Activated naive CD8-positive, alpha-beta T cell treated with anti-CD3 and anti-CD28 coated beads for 36 hours (primary cell): ENCODE measurements at places on chromosomes 4 and X.

- DNase-seq, result no peak
These were observed 6.1 kb downstream of the CXCL10 start for GRCh38 chr4:76017056-76017686.

GRCh38 chrX:133297284-133297683 is 79.1 kb upstream of the TFDP3 start:
- no peak for DNase-seq

- peak; percentile 53 for DNase-seq
These were observed 2.3 kb upstream of the UBA1 start for GRCh38 chrX:47191331-47191730.

- DNase-seq, result no peak
These were observed 965.5 kb upstream of the IGFBP7 start for GRCh38 chr4:58075724-58076123.

- DNase-seq, result no peak
These were observed 22.7 kb downstream of the SCML1 start for GRCh38 chrX:17759990-17760389.

DNA sequence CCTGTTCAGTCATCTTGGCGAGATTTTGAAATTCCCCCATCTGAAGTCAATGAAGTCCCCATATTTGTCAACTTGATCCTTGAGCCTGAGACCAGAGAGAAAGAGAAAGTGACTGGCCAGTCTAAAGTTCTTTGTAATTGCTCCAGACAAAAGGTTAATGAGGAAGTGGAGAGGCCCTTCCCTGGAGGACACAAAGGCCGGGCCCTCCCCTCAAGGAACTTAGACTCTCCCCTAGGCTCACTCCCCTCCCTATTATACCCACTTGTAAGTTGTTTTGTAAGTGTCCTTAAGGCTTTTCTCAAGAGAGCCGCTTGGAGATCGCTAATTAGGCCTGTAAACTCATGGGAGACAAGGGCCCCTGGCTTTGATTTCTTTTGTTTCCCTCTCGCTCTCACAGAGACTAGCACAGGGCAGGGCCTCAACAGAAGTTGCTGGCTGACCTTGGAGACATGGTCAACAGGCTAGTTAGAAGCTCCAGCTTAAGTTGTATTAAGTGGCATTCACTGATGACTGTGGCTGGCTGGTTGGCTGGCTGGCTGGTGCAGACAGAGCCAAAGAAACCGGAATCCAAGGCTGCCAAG is 20.3 kb upstream of the GPC4 start:
- DNase-seq, result no peak

DNA sequence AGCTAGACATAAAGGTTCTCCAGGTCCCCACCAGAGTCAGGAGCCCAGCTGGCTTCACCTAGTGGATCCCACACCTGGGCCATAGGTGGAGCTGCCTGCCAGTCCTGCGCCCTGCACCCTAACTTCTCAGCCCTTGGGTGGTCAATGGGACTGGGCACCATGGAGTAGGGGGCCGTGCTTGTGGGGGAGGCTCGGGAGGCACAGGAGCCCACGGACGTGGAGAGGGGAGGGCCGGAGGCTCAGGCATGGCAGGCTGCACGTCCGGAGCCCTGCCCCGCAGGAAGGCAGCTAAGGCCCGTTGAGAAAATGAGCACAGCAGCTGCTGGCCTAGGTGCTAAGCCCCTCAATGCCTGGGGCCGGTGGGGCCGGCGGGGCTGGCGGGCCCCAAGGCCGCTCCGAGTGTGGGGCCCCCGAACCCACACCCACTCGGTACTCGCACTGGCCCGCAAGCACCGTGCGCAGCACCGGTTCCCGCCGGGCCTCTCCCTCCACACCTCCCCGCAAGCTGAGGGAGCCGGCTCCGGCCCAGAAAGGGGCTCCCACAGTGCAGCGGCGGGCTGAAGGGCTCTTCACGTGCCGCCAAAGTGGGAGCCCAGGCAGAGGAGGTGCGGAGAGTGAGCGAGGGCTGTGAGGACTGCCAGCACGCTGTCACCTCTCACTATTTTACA is 291.1 kb downstream of the KLHL4 start:
- no peak for DNase-seq

GRCh38 chrX:38069273-38069672 is 62.9 kb downstream of the SYTL5 start:
- DNase-seq, result no peak

GRCh38 chr4:156439576-156440200 is 486.0 kb upstream of the CTSO start:
- no peak for DNase-seq

GRCh38 chrX:63439580-63439979 is 88.4 kb upstream of the SPIN4 start:
- DNase-seq, result no peak

GRCh38 chrX:149004936-149005335 is 500.2 kb downstream of the IDS start:
- no peak for DNase-seq

DNA sequence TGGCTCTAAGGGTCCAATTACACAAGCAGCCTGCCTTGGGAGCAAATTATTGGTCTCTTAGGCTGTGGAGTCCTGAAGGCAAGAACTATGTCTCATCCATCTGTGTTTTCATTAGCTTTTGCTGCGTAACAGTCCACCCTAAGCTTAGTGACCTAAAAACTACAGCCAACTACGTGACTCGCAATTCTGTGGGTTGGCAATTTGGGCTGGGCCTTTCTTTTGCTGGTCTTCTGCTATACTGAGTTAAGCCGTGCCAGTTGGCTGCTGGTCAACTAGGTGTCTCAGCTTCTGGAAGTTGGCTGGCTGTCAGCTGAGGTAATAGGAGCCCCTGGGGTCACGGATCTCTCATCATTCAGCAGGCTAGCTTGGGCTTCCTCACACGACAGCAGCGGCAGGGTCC is 205.6 kb upstream of the S100G start:
- no peak for DNase-seq

- no peak for DNase-seq
These were observed 136.8 kb downstream of the CHRNA9 start for GRCh38 chr4:40471923-40472322.

DNA sequence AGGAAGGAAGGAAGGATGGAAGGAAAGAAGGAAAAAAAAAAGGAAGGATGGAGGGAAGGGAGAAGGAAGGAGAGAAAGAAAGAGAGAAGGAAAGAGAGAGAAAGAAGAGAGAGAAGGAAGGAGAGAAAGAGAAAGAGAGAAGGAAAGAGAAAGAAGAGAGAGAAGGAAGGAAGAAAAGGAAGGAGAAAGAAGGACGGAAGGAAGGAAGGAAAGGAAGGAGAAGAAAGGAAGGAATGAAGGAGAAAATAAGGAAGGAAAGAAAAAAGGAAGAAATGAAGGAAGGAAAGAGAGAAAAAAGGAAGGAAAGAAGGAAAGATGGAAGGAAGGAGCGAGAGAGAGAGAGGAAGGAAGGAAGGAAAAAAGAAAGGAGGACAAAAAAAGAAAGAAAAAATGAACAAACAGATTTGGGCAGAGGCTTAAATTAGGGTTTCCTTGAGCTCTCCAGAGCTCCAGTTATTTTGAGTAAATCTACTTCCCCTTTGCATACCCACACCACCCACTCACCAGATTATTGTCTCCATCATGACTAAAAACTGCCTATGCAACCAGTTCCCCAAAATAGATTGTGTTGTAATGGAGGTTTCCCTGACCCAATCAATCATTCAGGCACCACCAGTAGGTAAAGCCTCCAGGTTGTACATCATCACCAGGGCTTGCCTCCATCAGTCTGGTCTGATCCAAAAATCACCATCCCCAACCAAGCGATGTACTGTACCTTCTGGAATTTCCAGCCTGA is 1722.9 kb upstream of the PCDH10 start:
- no peak for DNase-seq
